Renal cortex interstitium (tissue), 15 donors: ENCODE measurements at places on chromosomes 11 and 22.

GRCh38 chr22:46107089-46107664 is 43.1 kb upstream of the PPARA start:
- no peak for DNase-seq

GRCh38 chr11:119473901-119474681 is 51.1 kb upstream of the THY1 start:
- DNase-seq, result no peak

DNA sequence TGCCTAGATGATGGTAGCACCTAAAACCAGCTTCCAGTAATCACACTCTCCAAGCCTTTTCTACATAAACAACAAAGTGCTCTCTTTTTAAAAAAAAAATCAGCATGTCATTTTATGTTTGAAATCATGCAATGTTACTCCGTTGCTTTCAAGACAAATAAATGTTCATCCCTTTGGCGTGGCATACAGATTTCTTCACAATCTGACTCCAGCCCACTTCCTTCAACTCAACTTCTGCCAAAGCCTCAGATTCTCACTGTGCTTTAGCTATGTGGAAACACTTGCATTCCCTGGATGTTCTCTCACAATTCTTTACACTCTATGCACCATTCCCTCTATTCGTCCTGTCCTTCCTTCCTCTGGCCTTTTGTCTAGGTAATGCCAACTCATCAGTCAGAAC is 206.3 kb upstream of the BLID start:
- no peak for DNase-seq

DNA sequence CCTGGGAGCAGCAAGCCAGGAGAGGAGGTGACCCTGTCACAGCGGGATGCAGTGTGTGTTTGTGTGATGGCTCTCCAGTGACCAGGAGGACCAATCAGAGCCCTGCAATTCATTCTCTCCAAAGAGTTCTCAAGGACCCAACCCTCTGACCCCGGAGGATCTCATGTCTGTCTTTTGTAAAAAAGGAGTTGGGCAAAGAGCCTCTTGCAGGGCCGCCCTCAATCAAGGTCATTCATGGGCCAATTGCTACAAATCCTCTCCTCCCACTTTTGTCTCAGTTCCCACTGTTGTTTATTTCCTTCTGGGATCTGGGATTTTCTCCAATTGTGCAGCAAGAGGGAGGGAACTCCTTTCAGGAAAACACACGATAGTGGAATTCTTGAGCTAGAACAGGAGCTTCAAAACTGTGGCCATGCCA is 4.0 kb downstream of the TECTA start:
- no peak for DNase-seq

DNA sequence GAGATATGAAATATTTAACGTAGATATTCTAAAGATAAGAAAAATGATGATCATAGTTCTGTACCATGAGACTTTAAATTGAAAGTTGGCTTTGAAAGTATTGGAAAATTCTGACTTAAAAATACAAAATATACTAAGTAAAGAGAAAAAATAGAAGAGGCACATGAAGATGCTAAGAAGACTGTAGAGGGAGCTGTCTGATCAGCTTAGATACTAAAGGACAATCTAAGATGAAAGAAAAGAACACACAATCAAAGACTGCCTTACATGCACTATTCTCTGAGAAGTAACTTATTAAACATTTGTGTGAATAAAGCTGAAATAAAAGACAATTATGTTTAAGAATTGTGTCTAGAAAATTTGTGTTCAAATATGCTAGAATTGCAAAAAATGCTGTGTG is 55.1 kb downstream of the RBMXL2 start:
- DNase-seq, result peak; percentile 12

- no peak for DNase-seq
Measured at GRCh38 chr11:40606800-40607199, 852.7 kb downstream of the LRRC4C start.

DNA sequence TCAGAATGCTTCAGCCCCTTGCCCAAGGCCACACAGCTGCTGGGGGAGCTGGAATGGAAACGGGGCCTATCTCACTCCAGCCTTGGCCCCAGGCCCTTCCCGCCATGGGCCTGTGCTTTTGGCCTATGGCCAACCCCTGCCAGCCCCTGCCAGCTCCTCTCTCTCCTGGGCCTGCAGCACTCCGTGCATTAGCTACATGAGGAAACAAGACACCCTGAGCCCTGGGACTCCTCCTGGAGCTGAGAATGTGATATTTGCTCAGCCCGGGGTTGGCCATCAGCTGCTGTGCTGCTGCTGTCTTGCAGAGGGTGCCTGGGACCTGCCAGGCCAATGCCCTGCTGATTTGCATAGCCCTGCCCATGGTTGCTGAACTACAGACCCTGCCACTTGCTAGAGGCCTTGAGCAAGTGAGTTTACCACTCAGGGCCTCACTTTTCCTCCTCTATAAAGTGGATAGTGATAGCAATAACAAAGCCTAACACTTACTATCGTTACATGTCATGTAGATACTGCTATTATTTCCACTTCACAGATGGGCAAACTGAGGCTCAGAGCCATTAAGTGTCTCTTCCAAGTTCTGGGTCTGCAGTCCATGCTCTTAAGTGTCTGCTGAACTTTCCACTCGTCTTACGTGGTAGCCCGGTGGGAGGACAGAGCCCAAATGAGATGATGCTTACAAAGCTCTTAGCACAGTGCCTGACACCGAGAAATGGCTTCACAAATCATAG is 99.6 kb downstream of the KIAA1671 start:
- DNase-seq, result no peak

GRCh38 chr11:58770627-58771457 is 39.1 kb upstream of the GLYAT start:
- no peak for DNase-seq

- DNase-seq, result no peak
Measured at GRCh38 chr11:130449310-130449990, 1.0 kb downstream of the ADAMTS15 start.

GRCh38 chr11:36139767-36140166 is 149.5 kb downstream of the COMMD9 start:
- no peak for DNase-seq
